Hippocampal formation (tissue), 2 donors: ENCODE measurements at places on chromosomes 5 and 9.
A peak's percentile ranks its signal among the peaks of the same experiment; 100 is the strongest.

GRCh38 chr9:136572003-136572827 lies 26.4 kb upstream of the NOTCH1 start:
- no peak for DNase-seq

GRCh38 chr9:107907715-107908114 lies 418.1 kb upstream of the KLF4 start:
- peak; percentile 71 for DNase-seq

DNA sequence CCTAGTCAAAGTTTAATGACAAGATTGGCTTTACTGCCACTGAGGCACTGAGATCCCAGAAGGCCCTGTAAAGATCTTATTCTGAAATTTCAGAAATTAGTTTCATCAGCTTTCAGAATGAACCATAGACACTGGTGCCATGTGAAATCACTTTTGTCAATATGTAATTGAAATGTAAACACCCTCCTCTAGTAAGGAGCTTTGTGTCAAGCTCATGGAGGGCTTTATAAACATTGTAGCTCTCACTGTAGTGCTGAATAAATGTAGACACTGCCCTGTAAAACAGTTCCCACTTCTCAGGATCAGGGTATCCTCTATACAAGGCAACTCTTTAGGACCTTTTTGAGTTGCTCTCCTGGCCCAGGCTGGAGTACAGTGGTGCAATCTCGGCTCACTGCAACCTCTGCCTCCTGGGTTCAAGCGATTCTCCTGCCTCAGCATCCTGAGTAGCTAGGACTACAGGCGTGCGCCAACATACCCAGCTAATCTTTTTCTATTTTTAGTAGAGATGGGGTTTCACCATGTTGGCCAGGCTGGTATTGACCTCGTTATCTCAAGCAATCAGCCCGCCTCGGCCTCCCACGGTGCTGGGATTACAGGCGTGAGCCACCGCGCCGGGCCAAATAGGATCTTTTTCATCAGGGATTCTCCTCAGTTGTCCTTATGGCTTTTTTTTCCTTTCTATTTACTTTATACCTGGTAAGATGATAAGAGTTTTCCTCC lies 1823.9 kb upstream of the CDH9 start:
- DNase-seq, result no peak

DNA sequence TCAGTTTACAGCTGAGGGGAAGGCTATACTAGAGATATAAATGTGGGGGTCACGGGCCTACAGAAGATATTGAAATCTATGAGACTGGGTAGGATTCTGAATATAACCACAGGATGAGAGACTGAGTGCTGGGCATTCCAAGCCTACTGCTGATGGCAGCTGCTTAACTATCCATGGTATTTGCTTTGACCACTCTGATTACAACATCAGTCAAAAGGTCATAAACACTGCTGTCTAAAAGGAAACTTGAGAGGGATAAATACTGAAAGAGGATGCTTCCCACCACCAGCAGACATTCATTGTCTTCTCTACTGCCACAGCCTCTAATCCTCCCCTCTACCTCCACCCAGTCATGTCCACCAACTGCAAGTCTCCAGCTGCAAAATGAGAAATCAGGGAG lies 3.8 kb downstream of the ZNF622 start:
- DNase-seq, result no peak

GRCh38 chr5:134784946-134785620 lies 26.5 kb downstream of the DDX46 start:
- DNase-seq, result no peak

DNA sequence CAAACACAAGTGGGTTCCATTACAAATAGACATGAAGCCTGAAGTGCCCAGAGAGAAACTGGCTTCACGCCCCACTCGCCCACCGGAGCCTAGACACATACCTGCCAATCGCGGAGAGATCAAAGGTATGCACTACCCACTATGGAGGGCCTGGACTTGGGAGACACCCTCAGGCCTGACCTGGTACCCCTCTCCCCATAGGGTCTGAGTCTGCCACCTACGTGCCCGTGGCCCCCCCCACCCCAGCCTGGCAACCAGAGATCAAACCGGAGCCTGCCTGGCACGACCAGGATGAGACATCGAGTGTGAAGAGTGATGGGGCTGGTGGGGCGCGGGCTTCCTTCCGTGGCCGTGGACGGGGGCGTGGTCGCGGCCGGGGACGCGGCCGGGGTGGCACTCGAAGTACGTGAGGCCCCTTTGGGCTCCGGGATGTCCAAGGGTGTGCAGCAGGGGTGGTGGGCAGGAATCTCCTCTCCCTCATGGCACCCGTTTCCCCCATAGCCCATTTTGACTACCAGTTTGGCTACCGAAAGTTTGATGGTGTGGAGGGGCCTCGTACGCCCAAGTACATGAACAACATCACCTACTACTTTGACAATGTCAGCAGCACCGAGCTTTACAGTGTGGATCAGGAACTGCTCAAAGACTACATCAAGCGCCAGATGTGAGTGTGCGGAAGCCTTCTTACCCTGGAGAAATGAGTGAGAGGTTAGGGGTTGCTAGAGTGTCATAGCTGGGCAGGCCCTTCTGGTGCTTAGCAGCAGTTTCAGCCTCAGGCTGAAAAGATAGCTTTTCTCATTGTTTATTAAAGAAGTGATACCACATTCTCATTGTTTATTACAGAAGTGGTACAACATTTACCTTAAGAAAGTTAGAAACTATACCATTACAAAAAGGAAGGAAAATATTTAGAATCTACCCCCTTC lies 38.7 kb downstream of the LARP1 start:
- no peak for DNase-seq

- no peak for DNase-seq
These were observed 42.2 kb downstream of the COL5A1 start for GRCh38 chr9:134683714-134684374.

DNA sequence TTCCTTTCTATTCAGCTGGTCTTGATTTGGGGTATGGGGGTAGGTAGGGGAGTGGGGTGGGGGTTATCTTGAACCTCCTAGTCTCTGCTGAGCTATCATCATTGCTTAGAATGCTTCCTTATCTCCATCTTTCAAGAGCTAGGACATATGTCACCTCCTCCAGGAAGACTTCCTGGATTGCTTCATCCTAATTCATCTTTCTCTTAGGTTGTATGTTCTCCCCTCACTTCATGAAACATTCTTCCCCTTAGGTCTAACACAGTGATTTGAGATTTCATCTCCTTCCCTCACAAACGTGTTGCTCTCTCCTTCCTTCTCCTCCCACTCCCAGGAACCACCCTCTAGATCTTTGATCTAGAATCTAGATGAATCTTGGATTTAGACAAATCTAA lies 2.4 kb upstream of the SYNPO start:
- no peak for DNase-seq

DNA sequence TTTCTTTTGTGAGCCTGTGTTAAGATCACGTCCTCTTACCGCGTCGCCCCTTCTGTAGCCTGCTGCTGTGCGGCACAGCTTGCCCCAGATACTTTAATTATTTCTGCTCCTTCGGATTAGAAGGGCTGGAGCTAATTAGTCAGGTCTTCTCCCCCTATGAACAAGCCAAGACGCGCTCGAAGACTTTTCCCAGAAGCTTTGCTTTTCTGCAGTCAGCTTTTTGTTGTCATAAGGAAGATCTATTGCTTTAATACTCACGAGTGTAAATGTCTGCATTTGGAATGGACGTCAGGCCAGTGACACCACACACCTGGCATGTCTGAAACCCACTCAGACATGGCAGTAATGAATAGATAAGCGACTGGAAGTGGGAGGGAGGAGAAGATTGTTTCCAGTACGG lies 37.0 kb downstream of the PRUNE2 start:
- no peak for DNase-seq

- no peak for DNase-seq
These were observed 607.9 kb downstream of the KCTD16 start for GRCh38 chr5:144778561-144778960.

DNA sequence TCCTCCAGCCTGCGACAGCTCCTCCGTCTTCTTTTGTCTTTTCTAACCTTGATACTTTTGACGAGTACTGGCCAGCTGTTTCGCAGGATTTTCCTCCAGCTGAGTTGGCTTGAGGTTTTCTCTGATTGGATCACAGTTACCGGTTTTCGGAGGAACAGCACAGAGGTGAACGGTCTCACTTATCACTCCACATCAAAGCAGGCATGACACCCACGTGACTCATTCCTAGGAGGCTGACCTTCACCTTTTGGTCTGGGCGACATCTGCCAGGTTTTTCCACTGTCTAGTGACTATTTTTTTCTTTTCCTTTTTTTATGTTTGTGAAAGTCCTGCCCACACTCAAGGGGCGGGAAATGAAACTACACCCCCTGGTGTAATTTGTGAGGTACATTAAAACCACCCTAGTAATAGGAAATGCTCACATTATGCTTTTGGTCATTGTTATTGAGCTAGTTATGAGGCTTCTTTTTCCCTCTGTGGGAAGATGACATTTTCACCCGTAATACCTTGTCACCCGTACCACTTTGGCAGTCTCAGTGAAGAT lies 319.2 kb downstream of the GADD45G start:
- DNase-seq, result no peak

GRCh38 chr9:81182431-81182830 lies 506.9 kb downstream of the TLE1 start:
- DNase-seq, result no peak

DNA sequence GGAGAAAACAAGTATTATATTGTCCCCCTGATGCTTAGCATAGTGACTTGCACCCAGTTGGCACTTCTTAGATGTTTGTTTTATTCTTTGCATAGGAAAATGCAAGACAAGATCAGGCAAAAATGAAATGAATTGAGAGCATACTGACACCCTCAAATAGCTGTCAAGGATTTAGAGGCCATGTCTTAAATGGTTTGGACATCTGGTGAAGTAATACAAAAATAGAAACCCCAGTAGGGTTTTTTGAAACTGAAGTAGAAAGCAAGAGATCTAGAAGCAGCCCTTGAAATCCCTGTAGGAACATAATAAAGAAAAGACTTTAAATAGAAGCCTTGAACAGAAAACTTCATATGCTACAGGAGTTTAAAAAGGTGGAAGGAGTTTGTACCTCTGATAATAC lies 174.3 kb downstream of the ANXA1 start:
- DNase-seq, result no peak

- peak; percentile 14 for DNase-seq
These were observed 40.9 kb downstream of the CACNA1B start for GRCh38 chr9:137918331-137919094.

GRCh38 chr9:69104830-69105527 lies 69.1 kb upstream of the TJP2 start:
- DNase-seq, result no peak

- no peak for DNase-seq
These were observed 306.6 kb upstream of the KIF2A start for GRCh38 chr5:61999371-61999770.

- no peak for DNase-seq
These were observed 124.3 kb upstream of the RAI14 start for GRCh38 chr5:34531751-34532360.

DNA sequence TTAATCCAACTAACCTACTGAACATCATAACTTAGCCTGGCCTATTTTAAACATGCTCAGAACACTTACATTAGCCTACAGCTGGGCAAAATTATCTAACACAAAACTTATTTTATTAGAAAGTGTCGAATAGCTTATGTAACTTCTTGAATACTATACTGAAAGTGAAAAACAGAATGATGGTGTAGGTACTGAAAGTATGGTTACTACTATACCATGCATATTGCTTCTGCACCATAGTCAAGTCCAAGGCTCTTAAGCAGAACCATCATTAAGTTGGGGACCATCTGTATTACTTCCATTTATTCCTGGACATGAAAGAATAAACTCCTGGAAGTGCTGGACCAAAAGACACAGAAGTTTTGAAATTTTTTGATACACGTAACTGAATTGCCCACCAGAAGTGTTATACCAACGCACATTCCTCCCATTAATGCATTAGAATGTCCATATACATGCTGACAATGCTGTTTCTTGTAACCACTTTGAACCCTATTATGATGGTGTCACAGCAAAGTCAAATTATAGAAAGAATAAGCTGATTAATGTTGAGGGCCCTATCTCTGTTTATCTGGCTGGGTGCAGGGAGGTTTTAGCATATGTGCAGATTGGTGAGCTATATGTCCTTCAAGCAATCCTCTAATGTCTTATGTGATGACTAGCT lies 375.7 kb downstream of the ACTL7B start:
- no peak for DNase-seq

GRCh38 chr5:170846416-170846815 lies 15.4 kb upstream of the RANBP17 start:
- DNase-seq, result no peak

DNA sequence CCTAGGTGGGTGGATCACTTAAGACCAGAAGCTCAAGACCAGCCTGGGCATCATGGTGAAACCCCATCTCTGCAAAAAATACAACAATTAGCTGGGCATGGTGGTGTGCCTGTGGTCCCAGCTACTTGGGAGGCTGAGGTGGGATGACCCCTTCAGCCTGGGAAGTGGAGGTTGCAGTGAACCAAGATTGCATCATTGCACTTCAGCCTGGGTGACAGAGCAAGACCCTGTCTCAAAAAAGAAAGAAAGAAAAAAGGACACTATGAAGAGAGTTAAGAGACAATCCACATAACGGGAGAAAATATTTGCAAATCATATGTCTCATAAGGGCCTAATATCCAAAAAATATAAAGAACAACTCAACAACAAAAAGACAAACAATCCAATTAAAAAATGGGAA lies 57.9 kb downstream of the NDST1 start:
- DNase-seq, result no peak

DNA sequence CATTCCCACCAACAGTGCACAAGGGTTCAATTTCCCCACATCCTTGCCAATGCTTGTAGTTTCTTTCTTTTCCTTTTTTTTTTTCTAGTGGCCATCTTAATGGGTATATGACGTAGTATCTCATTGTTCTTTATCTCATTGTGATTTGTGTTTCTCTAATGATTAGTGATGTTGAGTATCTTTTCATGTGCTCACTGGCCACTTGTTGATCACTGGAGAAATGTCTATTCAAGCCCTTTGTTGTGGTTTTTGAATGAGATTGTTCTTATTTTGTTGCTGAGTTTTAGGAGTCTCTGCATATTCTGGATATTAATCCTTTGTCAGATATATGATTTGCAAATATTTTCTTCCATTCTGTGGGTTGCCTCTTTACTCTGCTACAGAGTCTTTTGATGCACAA lies 1.6 kb upstream of the TMED9 start:
- no peak for DNase-seq

DNA sequence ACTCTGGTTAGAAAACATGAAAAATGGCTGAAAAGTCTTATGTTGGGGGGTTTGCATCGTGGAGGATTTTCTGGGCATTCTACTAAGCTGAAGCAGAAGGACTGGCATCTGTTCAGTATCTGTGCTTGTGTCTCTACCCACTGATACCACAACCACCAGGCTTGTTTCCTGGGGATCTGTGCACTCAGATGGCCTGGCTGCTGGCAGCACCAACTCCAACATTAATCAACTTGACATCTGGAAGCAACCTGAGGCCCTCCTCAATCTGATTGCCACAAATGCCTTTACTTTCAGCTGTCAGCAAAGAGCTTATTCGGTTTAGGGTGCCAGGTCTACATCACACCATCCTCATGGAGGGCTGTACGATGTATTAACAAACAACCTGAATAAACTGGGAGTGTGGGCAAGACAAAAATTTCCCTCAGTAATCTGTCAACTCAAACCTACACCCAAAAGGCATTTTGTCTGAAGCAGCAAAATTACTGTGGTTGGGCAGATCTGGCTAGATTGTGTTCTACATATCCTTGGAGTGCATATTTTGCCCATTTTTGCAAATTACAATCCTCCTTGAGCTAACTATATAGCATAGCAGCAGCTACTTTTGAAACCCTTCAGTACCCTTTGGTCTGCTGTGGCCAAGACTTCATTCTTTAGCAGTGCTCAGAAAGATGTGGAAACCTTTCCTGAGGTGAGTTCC lies 74.6 kb downstream of the FOXD1 start:
- no peak for DNase-seq

- no peak for DNase-seq
These were observed 73.3 kb upstream of the TBC1D2 start for GRCh38 chr9:98328770-98329169.
